ENCODE measurements at places on chromosomes 11 and 22.

- DNase-seq = no peak
Measured at GRCh38 chr22:43077121-43077877, 11.9 kb downstream of the TTLL1 start.

DNA sequence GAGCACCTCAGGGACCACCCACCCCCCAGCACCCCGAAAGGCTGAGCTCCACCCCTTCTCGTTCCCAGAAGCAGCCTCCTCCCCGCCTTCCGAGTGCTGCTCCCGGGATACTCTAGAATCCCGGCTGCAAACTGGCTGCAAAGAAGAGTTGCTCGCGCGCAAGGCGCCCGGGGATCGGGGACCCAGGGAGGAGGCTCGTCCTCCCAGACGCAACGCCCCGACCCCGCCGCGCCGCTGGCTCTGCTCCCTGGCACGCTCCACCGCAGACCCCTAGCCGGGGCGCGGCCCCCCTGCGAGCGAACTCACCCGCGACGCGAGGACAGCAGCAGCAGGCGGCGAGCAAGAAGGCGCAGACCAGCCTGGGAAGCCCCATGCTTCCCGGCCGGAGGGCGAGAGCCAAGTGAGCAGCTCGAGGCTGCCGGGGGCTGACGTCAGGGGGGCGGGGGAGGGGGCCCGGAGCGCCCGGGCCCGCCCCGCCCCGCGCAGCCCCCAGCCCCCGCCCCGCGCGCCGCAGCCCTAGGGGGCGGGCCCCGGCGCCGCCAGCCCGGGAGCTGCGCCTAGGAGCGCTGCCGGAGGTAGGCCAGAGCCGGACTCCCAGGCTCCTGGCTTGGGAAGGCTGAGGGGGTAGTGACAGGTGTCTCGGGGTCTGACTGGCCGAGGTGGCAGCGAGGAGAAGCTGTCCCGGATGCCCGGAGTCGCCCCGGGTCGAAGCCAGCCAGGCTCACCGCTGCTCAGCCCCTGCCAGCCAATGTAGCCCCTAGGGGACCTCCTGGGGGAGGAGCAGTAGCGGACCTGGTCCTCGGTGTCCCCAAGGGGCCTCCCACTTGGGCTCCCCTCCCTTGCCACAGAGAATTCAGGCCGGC, at the start of gene MCAM:
TSS of gene MCAM (minus strand) at position 402 of the 863 bp plus-strand sequence. CDS start at position 373, 29 bp downstream.
- DNase-seq = peak; percentile 44

GRCh38 chr11:57155838-57156607, 25.7 kb upstream of the LRRC55 start:
- no peak for DNase-seq

DNA sequence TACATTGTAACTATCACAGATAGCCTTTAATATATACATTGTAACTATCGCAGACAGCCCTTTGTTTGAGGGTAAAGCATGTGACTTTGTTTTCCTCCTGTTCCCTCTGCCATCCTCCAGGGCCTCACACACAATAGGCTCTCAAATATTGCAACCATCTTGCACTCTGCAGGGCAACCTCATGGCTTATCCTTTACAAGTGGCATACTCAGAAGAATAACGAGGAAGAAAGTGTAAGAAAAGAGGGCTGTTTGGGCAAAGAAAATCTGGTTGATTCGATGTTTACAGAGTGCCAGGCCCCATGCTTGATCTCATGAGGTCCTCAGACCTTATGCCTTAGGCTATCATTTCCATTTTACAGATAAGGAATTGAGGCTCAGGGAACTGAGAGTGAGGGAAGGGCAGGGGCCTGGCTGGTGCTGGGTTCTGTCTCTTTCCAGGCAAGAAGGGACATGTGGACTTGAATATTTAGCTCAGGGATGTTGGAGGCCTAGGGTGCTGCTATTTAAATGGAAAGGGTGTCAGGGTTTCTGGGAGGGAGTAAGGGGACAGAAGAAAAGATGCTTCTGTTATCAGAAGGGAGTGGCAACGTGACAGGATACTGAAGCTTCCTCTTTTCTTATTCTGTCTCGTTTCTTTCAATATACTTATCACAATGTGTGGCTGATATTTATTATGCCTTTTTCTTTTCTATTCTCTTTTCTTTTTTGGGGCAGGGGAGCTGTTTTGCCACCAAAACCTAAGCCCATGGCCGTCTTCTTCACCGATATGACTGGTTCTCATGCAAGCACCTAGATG, 1.1 kb upstream of the SAMM50 start:
- no peak for DNase-seq

- no peak for DNase-seq
Measured at GRCh38 chr11:71352748-71353147, 95.4 kb downstream of the DHCR7 start.

- DNase-seq = no peak
Measured at GRCh38 chr22:49325531-49326395, 501.9 kb downstream of the BRD1 start.

DNA sequence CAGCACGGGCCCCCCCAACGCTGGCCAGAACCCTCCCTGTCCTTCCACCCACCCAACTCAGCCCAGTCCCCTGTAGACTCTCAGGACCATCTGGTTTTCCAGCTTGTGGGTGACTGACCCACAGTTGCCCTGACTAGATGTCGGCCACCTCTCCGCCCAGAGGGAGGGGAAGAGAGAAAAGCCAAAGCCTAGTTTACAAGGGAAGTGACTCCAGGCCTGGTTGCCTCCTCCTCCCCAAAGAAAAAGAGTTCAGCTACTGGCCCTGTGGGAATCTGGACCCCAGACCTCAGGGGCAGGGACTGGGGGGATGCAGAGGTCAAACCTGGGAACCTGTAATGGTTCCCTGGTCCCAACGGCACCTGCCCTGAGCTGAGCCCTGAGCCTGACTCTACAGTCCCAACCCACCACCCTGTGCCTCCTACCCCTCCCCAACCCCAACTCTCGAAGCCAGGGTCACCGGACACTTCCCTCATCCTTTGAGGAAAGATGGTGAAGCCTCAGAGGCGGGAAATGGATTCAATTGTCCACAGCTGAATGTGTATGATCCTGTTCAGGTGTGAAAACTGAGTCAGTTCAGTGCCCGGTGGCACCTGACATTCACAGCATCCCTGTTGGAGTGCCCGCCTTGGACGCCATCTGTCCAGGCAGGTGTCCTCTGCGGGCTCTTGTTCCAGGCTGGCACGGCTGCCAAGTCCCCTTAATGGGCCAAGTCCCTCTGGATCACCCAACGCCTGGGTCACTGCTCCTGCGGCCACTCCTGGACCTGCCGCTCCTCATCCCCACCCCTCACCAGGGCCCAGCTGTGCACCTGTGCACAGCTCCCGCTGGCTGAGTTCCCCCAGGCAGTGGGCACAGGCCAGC, 21.0 kb upstream of the WNT7B start:
- DNase-seq = no peak

GRCh38 chr11:5203366-5203765, 2.9 kb upstream of the OR51V1 start:
- no peak for DNase-seq

DNA sequence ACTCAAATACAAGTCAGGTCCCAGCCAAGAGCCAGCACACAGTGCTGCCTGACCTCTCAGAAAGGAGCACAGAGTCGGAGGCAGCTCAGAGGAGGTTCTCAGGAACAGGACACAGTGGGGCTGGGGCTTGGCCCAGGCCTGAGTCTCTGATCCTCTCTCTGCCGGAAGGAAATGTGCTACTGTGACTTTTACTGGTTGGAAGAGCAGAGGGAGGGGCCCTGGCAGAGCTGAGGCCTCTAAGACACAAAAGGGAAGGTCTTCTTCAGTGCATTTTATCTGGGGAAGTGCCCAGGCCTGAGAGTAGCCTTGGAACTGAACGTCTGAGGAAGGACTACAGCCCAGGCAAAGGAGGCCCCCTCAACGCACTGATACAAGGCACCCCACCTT, 16.2 kb upstream of the CASTOR1 start:
- peak; percentile 53 for DNase-seq

DNA sequence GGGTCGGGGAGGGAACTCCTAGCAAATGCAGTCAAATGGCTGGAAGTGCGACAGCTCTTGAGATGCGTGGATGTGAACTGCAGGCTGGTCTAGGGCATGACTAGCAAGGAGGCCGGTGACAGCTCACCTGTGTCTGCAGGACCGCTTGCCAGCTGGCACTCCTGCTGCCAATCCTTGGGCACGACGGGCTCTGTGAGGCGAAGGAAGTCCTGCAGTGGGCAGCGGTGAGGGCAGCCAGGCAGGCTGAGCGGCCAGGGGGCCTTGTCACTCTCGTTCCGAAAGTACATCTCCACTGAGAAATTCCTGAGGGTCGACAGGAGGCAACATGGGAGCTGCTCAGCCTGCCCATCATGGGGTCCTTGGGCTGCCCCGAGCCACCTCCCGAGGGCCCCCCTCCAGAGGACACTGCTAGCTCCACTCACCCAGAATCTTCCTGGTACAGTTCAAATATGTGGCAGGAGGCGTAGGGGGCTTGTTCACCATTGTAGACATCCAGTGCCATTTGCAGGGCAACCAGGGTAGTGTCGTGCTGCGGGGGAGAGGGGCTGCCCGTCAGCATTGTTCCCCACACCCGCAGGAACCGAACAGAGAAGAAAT, 5.9 kb downstream of the ACP2 start:
- DNase-seq = no peak

DNA sequence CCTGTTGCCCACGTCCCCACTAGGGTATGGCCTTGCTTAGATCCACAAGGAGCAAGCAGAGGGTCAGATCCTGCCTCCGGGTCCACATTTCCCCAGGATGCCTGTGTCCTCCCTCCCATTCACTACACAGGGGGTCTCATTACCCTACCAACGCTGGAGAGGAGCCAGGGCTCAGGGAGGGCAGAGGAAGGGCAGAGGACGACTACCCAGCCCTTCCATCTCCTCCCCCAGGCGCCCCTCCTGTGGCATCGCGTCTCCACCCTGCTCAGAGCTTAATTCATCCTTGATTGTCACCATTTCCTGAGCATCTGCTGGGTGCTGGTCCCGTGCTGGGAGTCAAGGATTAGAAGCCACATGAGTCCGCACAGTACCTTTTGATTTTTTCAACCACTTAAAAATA, 5.0 kb downstream of the NFAM1 start:
- no peak for DNase-seq

DNA sequence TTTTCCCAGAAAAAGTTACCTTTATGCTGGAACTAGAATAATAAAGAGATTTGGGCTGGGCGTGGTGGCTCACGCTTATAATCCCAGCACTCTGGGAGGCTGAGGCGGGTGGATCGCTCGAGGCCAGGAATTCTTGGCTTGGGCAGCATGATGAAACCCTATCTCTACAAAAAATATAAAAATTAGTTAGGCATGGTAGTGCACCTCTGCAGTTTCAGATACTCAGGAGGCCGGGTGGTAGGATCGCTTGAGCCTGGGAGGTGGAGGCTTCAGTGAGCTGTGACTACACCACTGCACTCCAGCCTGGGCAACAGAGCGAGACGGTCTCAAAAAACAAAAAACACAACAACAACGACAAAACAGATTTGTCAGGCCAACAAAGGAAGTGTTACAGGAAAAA, 119.3 kb upstream of the OR9Q1 start:
- no peak for DNase-seq

- no peak for DNase-seq
Measured at GRCh38 chr22:39648630-39648950, 78.0 kb downstream of the CACNA1I start.

- peak; percentile 67 for DNase-seq
Measured at GRCh38 chr11:65181569-65182257, at the start of gene CAPN1. CAPN1 (plus strand) TSS chr11:65181928; CDS start chr11:65182702, 774 bp downstream.

- DNase-seq = no peak
Measured at GRCh38 chr22:42610186-42610585, 4.5 kb downstream of the POLDIP3 start.

GRCh38 chr11:63132985-63133775, 10.8 kb downstream of the SLC22A24 start:
- DNase-seq = no peak

DNA sequence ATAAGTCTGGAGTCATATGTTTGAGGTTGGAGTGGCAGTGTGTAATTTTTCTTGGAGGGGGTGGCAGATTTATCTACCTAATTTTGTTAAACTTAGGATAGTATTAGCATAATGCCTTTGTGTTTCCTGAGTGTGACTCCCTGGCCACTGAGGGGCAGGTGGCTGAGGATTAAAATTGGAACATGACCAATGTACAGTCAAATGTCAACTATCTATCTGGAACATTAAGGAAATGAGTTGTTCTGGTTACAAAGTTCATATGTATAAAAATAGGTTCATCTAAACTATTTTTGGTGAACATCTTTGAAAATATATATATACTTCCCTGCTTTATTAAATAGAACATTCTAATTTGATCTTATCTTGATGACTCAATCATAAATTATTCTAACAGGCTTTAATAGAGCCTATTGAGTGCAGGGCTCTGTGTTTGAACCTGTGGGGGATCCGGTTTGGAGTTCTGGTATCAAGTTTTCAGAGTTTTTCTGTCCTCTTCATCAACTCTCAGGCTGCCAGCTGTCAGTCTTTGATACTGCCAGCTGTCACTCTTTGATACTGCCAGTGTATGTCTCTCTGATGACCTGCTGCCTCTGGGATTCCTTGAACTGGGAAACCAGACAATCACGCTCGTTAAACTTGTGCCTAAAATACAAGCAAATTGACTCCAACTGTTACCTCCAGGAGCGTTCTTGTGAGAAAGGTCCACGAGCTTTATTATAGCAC, 309.6 kb downstream of the METTL15 start:
- DNase-seq = no peak

DNA sequence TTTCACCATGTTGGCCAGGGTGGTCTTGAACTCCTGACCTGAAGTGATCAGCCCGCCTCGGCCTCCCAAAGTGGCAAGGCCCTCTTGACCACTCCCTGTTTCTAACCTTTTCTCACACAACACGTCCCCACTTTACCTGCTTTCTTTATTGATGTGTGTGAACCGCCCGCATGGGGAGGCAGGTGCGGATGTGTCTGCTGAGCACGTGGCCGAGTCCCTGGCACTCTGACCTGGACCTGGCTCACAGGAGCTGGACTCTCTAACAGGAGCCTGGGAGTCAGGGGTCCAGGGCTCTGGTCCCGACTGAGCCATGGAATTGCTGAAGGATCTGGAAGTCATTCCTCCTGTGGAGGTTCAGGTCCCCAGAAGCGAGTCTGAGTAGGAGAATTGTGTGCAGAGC, 40.0 kb downstream of the C11orf96 start:
- no peak for DNase-seq

- DNase-seq = no peak
Measured at GRCh38 chr11:72483412-72484186, 49.3 kb upstream of the CLPB start.

- no peak for DNase-seq
Measured at GRCh38 chr11:79367844-79368243, 73.0 kb downstream of the TENM4 start.

DNA sequence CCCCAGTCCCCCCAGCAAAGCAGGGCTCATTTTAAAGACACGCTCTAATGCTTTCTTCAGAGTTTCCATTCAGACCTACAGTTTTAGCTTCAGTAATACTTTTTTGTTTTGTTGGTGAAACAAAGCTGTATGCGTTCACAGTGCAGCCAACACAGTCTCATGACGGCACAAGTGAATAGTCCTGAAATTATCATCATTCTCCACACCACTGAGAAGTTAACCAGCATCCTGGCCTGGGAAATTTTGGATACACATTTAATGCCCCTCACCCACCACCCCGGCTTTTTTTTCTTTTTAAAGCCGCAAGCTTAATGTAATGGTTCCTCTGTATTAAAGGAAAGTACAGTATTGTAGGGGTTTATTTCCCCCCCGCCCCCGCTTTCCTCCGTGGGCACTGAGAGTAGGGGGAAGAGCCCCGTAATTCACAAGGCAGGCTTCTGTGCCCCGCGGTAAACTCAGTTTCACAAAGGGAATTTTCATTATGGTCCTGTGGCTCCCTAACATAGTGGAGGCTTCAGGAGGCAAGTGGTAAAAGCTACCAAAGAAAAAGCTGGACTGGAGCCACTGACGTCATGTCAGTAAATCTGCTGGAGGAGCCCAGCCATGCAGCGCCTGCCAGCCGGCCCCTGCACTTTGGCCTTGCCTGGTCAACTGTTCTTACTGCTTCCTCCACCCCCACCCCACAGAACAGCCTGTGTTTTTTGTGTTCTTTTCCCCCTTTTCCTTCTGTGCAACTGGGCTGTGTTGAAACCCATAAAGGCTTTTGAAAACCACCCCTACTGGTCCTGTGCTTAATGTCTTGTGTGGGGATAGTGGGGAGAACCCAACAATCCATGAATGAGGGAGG, 18.2 kb downstream of the TEAD1 start:
- DNase-seq = no peak
